Stimulated activated CD4-positive, alpha-beta T cell treated with anti-CD3 and anti-CD28 coated beads, Interleukin-15, amount 100 ng/mL, for 1 hour (primary cell): ENCODE measurements at places on chromosomes 4 and X.

- DNase-seq = no peak
Measured at GRCh38 chrX:20803971-20804370, 537.3 kb upstream of the RPS6KA3 start.

DNA sequence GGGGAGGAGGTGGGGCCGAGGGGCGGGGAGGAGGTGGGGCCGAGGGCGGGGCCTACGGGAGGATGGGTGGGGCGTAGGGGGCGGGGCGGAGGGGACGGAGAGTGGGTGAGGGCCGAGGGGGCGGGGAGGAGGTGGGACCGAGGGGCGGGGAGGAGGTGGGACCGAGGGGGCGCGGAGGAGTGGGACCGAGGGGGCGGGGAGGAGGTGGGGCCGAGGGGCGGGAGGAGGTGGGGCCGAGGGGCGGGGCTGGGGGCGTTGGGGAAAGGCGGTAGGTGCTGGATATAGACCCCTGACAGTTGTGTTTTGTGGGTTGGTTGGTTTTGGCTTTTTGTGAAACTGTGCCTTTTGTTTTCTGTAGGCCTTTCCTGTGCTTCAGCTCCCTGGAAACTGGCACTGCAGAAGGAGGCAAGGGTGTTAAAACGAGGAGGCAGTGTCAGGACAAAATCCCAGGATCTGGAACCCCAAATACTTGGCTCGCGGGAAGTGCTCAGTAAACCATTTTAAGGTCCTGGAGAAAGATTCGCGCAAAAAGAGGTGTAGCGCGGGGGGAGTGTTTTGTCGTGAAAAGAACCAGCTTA is 580 bp upstream of the MMGT1 start:
- DNase-seq = peak; percentile 49

DNA sequence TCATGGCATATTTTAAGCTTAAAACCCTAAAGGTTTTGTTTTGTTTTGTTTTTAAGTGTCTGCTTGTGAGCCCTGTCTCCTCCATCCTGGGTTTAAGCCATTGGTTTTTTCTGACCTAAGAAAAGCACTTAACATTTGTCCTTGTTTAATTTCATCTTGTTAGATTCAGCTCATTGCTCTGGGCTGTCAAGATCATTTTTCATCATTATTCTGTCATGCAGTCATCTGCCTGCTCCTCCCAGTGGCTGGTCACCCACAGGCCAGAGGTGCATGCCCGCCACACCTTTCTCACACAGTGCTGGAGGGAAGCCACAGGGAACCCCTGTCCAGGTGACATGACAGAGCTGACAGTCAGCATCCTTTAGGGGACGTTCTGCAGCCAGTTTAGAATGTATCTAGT is 11.7 kb upstream of the REELD1 start:
- no peak for DNase-seq

- DNase-seq = peak; percentile 17
Measured at GRCh38 chrX:1093121-1093520, 119.3 kb downstream of the CRLF2 start.

DNA sequence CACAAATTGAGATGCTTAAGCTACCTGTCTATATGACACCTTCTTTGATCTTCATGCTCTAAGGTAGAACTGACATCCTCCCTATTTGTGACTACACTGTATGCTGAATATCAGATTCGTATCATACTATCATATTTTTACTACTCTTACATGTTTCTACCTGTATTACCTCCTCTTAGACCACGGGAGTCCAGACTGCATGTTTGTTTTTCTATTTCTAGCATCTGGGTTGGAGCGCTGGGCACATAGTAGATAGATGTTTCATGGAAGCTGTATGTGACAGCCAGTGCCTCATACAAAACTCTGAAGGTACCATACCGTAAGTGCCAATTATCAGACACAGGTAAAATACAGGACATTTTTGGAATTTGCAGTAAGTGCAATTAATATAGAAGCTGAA is 47.6 kb downstream of the ATP10D start:
- DNase-seq = no peak

DNA sequence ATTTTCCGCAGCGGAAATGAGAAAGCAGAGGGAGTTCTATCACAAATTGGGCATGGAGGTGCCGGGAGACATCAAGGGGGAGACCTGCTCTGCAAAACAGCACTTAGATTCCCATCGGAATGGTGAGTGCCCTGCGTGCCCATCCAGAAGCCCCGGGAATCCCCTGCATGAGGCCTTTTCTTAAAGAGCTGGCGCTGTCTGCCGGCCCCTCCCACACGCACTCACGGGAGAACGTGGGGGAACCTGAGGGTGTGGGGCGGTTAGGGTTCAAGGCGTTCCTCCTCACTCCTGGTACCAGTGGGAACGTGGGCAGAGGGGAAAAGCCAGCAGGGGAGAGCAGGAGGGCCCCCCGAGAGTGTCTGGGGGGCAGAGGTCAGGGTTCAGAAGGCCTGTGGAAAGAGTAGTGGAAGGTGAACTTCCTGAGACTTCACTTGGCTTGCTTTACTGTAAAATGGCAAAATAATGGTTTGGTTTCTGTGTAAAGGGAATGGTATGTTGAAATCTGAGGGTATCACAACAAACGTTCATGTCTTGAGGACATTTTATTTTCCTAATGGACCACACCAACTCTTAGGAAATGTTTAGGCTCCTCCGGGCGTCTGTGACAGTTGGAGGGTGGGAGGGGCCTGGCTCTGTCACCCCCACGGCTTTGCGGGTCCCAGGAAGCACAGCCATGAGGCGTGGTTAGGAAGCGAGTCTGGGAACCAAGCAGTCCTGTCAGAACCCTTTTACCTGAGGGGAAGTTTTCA is 38.0 kb downstream of the PCGF3 start:
- no peak for DNase-seq

DNA sequence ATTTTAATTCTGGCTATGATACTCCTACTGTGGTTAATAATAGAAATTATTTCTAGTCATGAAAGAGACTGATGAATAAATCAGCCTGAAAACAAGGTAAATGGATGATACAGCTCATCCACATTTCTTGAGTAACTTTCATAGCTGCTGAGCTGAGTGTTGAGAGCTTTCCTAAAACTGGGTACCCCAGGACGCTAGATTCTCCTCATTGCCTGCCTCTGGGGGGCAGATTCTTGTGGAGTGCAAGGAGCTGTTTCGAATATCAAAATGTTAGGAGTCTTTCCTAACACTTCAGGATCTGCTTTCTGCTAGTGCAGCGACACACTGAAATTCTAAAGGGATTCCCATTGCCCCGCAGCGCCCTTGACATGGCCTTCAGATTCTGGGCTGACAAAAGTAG is 2.1 kb downstream of the MND1 start:
- DNase-seq = no peak

DNA sequence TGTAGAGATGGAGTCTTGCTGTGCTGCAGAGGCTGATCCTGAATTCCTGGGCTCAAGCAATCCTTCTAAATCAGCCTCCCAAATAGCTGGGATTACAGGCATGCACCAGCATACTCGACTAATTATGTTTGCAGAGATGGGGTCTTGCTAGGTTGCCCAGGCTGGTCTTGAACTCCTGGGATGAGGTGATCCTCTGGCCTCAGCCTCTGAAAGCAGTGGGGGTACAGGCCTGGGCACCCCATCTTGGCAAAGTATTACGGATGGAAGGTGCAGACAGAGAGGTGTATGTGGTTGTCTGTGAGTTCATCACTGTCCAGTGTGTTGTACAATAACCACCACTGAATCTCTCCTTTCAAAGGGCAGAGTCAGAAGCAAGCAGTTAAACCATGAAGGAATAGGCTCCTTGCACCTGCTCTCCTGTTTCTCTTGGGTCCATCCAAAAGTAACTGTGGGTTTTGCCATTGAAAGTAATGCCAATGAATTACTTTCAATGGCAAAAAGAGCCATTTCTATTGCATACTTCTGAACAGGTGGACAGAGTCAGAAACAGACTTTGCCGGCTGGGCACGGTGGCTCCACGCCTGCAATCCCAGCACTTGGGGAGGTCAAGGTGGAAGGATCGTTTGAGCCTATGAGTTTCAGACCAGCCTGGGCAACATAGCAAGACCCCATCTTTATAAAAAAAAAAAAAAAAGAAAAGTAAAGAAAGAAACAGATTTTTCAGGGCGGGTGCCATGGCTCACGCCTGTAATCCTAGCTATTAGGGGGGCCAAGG is 7.0 kb upstream of the AKAP17A start:
- no peak for DNase-seq

GRCh38 chr4:6461301-6462165 is 10.9 kb downstream of the PPP2R2C start:
- DNase-seq = no peak

DNA sequence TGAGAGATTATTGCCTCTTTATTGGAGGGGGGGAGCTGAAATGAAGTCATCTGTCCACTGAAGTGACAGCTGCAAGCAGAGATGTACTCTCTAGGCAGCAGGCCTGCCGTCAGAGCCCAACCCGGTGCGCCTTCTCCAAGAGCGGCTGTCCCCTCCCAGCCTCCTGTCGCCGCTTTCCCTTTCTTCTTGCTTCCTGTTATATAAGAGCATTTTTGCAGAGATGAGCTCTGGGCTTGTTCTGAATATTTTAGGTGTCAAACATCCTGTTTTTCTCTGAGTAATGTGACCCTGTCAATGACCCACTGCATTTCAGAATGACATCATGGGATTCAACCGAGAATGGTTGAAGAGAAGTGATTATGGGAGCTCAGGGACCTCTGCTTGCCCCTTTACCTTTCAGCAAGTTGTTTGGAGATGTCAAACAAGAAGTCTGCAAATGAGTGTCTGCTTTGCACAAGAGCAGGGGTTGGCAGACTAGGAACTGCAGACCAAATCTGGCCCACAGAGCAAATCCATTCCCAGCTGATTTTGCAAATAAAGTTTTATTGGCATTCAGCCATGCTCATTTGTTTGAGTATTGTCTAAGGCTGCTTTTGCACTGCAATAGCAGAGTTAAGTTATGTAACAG is 79.9 kb downstream of the SLC9A6 start:
- DNase-seq = no peak

GRCh38 chr4:186330368-186330767 is 64.4 kb downstream of the F11 start:
- no peak for DNase-seq

- DNase-seq = no peak
Measured at GRCh38 chr4:141788169-141788915, 152.0 kb downstream of the IL15 start.

GRCh38 chrX:24149351-24150050 is at the start of gene ZFX:
ZFX (plus strand) TSS chrX:24149729; CDS start chrX:24172743, 23,014 bp downstream.
- DNase-seq = peak; percentile 45

DNA sequence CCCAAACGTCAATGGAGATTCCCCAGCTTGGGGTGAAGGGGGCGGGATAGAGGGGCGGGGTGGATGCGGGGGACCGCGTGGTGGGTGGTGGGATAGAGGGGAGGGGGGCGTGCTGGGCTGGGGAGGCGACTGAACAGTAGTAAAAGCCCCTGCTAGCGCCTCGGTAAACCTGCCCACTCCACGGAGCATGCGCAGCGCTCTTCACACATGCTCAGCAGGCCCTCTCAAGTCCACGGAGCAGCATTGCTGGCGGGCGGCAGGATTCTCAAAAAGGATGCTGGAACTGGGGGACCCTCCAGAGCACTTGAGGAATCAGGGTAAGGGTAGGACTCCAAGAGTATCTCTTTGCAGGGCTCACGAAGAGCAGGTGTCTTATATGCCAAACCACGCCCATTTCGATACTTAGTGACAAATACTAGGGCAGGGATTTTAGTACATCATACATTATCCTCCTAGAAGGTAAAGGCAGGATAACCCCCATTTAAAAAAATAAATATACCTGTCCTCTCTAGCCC is 378 bp upstream of the RPS6KA6 start:
- no peak for DNase-seq

DNA sequence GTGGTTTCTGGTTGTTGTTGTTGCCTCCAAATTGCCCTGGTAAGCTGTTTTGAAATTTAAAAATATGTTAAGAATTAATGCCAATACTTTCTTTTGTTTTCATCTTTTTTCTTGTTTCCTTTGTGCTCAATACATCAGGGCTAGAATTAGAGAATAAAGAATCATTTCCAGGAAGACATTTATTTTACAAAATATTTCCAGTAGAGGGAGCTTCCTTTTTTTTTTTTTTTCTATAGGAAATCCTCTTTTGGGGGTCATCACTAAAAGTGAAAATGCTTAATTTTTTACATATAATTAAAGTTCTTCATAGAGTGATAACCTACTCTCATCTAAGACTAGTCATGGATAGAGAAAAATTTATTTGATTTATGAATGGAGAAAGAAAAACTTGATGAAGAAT is 2.4 kb downstream of the GLRA3 start:
- no peak for DNase-seq

- no peak for DNase-seq
Measured at GRCh38 chrX:154654925-154655324, 1.5 kb upstream of the CTAG2 start.

DNA sequence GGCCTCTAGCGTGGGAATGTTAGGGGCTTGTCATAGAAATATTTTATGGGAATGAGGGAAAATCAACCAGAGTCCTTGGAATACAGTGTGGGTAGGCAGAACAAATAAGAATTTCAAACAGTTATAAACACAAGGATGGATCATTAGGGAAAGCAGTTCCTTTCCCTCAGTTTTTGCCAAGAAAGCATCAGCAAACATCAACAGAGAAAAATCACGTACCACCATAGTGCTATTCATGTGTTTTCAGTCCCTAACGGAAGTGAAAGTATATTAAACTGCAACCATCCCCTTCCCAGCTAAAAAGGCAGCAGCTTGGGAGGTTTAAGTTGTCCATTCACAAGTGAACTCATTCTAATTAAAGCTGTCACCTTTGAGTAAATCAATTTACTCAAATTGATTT is 334.4 kb upstream of the PCDH18 start:
- no peak for DNase-seq

GRCh38 chr4:101292214-101292613 is 55.1 kb downstream of the PPP3CA start:
- no peak for DNase-seq

- DNase-seq = no peak
Measured at GRCh38 chr4:31370866-31371465, 650.8 kb downstream of the PCDH7 start.
